ENCODE measurements at places on chromosomes 1 and 21.

- no peak for DNase-seq
These were observed 2.8 kb downstream of the PLA2G5 start for GRCh38 chr1:20072771-20073170.

- DNase-seq: no peak
These were observed 303.2 kb downstream of the RWDD3 start for GRCh38 chr1:95537176-95537575.

DNA sequence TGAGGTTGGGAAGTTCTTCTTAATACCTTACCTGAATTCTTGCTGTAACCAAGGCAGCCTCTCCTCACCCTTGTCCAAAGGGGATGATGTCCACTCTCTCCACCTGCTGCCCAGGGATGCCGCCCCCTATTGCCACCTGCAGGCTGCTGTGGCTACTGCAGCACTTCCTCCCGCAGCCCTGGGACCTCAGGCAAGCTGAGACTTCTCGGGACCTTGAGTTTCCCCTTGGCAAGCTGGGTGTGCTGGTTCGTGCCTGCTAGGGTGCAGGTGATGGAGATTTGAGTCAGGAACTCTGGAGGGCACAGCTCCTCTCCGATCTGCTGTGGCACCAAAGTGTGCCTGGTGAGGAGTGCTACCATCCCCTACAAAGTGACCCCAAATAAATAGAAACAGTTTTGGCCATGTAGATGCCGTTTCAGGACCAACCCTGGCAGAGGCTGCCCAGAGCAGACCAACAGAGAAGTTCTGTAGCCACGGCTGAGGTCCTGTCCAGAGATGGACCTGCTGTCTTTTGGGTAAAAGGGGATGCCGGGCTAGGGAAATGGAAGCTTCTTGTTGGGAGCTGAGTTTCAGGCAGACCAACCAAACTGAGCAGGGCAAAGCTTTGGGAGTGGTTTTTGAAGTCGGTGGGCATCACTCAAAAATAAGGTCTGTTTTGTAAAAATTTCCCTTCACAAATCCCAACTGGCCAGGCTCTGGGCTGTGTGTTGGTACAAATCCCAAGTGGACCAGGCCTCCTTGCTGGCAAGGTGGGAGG lies 31.7 kb downstream of the RUNX3 start:
- DNase-seq: peak; percentile 35

DNA sequence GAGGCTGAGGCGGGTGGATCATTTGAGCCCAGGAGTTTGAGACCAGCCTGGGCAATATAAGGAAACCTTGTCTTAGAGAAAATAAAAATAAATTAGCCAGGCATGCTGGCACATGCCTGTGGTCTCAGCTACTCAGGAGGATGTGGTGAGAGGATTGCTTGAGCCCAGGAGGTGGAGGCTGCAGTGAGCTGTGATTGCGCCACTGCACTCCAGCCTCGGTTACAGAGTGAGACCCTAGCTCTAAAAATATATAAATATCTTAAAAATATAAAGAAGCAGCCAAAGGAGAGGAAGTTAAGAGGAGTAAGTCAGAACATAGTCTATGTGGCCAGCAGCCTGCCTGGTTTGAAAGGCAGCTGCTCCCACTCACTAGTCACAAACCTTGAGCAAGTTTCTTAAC lies 4.5 kb upstream of the IL10RB start:
- peak; percentile 56 for DNase-seq

- DNase-seq: no peak
These were observed 1.9 kb downstream of the SSBP3 start for GRCh38 chr1:54404263-54404662.

- DNase-seq: no peak
These were observed 23.1 kb upstream of the TOR3A start for GRCh38 chr1:179058487-179059483.

DNA sequence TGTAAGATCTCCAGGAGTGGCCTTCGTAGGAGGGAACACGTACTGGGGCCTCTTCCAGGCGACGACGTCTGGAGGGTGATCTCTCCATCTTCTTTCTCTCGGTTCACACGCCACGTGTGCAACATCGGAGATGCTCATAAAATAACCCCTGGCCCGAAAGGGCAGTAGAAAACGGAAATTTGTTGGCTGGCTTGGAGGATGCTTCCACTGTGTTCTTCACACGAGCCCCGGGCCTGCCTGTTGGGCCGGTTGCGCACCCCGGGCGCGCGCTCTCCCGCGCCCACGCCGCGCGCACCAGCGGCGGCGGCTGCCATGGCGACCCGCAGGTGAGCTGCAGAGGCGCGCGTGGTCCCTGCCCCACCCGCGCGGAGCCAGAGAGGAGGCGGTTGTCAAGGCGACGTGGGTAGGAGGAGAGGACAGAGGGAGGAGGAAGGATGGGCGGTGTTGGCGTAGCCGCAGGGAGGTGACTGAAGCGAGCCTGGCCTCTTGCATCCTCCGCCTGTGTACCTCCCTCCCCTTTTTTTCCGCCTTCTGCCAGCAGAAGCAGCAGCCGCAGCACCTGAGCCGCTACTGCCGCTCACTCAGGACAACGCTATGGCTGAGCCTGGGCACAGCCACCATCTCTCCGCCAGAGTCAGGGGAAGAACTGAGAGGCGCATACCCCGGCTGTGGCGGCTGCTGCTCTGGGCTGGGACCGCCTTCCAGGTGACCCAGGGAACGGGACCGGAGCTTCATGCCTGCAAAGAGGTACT lies at the start of gene ELAPOR1:
ELAPOR1 (plus strand) TSS at position 526 of the 752 bp plus-strand sequence; CDS start at position 595, 69 bp downstream.
- no peak for DNase-seq

DNA sequence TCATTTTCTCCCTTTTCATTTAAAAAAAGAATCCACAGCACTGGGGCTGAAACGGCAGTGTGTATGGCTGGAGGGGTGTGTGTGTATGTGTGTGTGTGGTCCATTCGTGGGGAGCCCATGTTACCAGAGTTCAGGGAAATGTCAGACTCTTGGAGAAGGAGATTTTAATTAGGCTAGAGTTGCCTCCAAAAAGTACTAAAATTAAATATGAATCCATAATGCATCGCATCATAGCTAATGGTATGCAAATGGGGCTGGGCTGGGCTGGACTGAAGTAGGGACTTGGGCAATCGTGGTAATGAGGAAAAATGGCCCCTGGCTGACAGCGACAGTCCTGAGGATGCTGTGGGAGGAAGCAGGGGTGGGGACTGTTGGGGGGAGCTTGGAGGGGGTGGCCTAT lies 24.8 kb downstream of the GRIK3 start:
- no peak for DNase-seq

DNA sequence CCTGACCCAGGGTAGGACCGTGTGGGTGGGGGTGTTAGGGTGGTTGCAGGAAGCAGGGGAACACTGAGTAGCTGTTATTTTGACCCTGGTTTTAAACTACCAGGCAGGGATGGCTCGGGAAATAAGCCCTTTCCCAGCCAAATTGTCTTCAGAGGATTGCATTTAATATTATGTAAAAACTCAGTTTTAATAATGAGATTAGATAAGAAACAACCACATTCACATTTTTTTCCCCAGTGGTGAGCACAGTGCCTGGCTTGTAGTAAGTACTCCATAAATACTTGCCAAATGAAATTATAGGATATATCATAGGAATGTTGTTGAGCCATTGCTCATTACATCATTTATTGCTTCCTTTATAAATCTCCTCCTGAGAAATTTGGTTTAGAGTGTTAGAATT lies 3.1 kb upstream of the ACP6 start:
- DNase-seq: no peak

DNA sequence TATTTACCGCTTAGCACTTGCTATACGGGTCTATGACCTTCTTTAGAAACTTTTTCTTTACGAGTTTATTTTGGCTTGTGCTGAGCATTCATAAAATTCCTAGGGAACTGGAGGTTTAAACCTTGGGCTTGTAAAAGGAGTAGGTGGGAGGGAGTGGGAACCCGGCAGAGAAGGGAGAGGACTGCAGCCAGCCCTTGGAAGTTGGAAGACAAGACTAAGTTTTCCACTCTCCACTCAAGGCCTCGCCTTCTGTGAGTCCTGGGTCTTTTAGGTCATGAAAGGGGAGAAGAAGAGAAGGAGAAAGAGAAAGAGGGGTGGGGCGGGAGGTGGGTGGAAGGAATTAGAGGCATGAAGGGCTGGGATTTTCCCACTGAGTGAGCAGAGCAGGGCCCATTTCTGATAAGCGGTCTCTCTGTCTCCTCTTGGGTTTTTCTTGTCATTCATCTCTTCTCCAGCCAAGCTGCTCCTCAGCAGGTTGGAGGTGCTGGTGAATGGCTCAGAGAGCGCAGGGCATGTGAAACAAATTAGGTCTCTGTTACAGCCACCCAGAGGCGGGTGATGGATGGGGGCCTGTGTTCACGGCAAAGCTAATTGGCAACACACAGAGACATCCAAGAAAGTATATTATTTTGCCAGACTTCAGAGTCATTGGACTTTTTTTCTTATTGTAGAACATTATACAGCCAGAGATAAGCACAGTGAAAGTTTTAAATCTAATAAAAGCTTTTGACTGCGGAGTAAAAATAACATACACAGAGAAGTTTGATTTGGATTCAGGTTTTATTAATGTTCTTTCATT lies 247.3 kb downstream of the FOXD2 start:
- no peak for DNase-seq

DNA sequence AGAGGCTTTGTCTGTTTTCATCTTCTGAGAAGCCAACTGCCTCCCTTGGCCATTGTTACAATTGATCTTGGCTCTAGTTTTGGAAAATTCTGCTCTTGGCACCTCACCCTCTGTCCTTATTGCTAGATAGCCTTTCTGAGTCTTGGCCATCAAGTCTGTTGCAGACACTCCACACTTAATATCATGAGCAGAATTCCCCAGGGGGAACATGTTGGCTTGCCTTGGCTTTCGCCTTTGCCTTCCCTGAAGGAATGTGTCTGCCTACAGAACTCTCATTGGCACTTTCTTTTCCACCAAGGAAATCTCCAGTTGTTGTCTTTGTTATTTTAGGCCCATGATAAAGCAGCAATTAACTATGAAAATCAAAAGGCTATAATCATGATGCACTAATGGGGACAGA lies 42.7 kb upstream of the LDLRAP1 start:
- DNase-seq: no peak

DNA sequence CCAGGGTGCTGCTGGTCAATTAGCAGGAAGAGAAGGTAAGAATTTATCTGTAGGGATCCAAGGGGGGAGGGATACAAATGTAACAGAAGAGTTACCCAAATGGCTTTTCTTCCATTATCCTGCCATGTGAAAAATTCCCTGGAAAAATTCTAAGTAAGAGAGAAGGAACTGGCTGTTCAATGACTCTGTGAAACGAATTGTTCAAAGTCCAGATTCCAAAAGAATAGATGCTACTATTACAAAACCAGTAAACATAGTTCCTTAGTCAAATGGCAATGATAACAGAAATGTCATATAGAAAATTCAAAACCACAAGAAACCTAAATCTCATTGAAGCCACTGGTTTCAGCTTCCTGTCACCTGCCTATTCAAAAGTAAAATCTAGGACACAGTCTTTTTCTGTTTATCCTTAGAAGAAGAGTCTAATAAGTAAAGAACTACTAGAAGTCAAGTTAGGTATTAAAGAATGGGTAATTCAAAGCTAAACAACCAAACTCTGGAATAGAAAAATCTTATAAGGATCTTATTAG lies 102.6 kb downstream of the ZNF644 start:
- no peak for DNase-seq

GRCh38 chr1:19505693-19506457 lies 20.5 kb upstream of the CAPZB start:
- DNase-seq: peak; percentile 74

DNA sequence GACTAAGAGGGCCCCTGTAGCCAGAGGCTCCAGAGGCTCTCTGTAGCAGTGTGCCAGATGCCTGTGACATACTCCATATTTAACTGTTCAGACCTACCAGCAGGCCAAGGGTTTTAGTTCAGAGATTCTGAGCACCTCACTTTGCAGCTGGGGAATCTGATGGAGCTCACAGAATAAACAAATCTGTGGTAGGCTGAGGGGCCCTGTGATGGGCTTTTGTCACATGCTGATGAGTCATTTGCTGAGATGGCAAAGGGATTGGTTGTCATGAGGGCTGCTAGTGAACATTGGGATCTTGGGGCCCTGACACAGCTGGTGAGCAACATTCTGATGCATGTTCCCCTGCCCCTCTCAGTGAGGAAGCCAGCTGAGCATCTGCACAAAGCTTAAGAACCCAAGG lies 482.2 kb downstream of the CAMTA1 start:
- DNase-seq: no peak

DNA sequence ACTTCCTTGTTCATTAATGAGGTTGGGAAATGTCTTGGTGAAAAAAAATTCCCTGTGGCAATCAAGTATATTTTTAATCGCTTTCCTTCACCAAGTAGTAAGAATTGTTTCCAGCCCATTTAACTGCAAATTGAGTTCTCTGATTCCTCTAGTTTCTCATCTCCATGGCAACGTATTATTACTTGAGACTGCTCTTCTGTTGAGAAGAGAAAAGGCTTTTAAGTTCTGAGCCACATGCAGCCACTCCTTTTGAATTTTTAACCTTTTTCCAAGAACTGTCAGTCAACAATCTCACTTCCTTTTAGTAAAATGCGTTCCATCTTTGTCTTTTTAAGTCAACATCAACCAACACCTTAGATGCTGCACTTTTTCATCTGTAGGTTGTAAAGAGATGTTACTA lies 75.7 kb upstream of the KIAA1614 start:
- no peak for DNase-seq

GRCh38 chr1:154629675-154630073 lies 21.7 kb upstream of the ADAR start:
- DNase-seq: no peak

DNA sequence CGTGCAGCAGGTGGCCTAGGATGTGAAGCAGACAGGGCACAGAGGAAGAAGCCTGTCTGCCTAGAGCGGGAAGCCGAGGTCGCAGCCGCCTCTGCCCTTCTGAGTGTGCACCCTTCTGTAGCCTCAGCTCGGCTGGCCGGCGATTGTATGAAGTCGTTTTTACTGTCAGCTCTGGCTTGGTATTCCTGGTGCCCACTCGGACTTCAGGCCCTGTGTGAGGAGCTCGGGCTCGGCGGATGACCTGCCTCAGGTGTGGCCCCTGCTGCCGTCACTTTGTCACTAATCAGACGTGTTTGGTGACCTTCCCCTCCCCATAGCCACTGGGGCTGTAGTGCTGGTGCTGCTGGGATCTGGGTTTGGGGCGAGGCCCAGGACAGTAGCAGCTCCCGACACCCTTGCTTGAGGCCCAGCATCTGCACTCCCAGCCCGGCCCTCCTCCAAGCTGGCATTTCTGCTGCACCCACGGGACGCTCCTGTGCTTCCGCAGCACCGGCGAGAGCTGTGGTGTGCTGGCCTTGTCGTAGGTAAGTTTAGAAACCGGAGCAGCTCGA lies 18.1 kb downstream of the SLX9 start:
- no peak for DNase-seq

GRCh38 chr1:17233675-17234320 lies 15.1 kb upstream of the PADI3 start:
- no peak for DNase-seq
